ENCODE measurements at places on chromosomes 11 and 22.

GRCh38 chr11:76665172-76665571, 5.4 kb downstream of the LRRC32 start:
- DNase-seq = no peak

- DNase-seq = no peak
Observed at GRCh38 chr22:23752090-23752691, 1.3 kb upstream of the ZNF70 start.

GRCh38 chr22:45318558-45319323, 9.0 kb downstream of the FAM118A start:
- DNase-seq = peak; percentile 19

GRCh38 chr11:121132211-121132976, 31.4 kb downstream of the TECTA start:
- no peak for DNase-seq

- no peak for DNase-seq
Observed at GRCh38 chr22:47165338-47166032, 403.0 kb downstream of the TBC1D22A start.

DNA sequence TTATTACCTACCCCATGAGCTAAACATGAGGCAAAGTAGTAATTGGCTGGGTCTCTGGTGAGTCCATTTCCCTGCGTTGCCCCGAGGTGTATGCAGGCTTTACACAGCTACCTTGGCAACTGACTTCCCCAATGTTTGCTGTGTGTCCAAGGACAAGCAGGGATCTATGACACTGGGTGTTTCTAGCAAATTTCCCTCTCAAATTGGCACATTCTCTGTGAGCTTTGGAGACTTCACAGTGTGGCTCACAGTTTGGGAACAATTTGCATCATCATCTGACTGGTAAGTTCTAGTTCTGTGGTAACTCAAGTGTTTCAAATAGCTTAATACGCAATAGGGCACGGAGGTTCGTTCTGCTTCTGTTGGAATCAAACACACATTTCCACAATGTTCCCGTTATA, 12.5 kb downstream of the NNMT start:
- DNase-seq = no peak

GRCh38 chr22:50016988-50017700, 4.6 kb upstream of the IL17REL start:
- DNase-seq = peak; percentile 78

- peak; percentile 51 for DNase-seq
Observed at GRCh38 chr11:74019860-74020259, 11.0 kb upstream of the UCP3 start.

- DNase-seq = no peak
Observed at GRCh38 chr11:111500481-111500880, 11.7 kb downstream of the BTG4 start.

- peak; percentile 94 for DNase-seq
Observed at GRCh38 chr11:73376160-73376802, at the start of gene RELT. TSS of gene RELT (plus strand) at chr11:73376399. CDS start at chr11:73389137, 12,738 bp downstream.

- DNase-seq = no peak
Observed at GRCh38 chr22:38729946-38730345, 24.2 kb downstream of the GTPBP1 start.

- no peak for DNase-seq
Observed at GRCh38 chr22:24681236-24681635, 78.2 kb downstream of the GGT1 start.

- no peak for DNase-seq
Observed at GRCh38 chr11:128603003-128603696, 15.8 kb upstream of the ETS1 start.

- DNase-seq = no peak
Observed at GRCh38 chr11:76885390-76886097, 24.8 kb downstream of the ACER3 start.

GRCh38 chr11:108370990-108371389, 96.3 kb downstream of the C11orf65 start:
- DNase-seq = no peak

- DNase-seq = peak; percentile 49
Observed at GRCh38 chr11:67271541-67272284, 5.4 kb downstream of the GRK2 start.

GRCh38 chr11:80182901-80183300, 742.1 kb upstream of the TENM4 start:
- DNase-seq = no peak

DNA sequence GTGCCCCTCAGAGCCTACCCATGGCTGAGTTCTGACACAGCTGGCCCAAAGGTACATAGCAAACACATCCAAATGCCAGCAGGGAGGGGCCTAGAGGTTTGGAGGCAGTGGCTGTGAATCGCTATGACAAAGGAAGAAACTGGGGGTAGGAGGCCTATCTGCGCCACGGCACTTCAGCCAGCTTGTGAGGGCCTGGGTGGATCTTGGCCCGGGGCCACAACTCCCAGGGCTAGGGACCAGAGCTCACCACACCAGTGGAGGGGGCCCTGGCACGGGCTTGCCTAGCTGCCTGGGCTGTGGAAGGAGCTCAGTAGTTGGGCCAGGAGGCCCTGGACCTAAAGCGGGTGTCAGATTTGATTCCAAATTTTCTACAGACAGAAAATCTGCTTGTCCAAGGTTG, 9.4 kb upstream of the NAP1L4 start:
- DNase-seq = no peak

DNA sequence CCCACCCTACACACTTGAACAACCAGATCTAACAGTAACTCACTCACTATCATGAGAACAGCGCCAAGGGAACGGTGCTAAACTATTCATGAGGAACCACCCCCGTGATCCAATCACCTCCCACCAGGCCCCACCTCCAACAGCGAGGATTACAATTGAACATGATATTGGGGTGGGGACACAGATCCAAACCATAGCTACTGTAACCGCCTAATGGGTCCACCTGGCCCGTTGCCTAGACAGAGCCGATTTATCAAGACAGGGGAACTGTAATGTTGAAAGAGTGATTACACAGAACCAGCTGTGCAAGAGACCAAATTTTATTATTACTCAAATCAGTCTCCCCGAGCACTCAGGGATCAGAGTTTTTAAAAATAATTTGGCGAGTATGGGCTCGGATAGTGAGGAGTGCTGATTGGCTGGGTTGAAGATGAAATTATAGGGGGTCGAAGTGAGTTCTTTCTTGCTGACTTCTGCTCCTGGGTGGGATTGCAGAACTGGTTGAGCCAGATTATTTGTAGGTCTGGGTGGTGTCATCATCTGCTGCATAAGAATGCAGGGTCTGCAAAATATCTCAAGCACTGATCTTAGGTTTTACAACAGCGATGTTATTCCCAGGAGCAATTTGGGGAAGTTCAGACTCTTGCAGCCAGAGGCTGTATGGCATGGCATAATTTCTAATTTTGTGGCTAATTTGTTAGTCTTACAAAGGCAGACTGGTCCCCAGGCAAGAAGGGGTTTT, 17.9 kb upstream of the ZC3H12C start:
- DNase-seq = no peak

- no peak for DNase-seq
Observed at GRCh38 chr22:43298062-43298801, 44.9 kb downstream of the SCUBE1 start.

- no peak for DNase-seq
Observed at GRCh38 chr11:19952116-19952605, 208.1 kb downstream of the DBX1 start.

GRCh38 chr22:19991645-19992451, 24.8 kb downstream of the ARVCF start:
- DNase-seq = no peak

GRCh38 chr11:15893080-15893492, 463.3 kb downstream of the SOX6 start:
- no peak for DNase-seq

- DNase-seq = peak; percentile 59
Observed at GRCh38 chr11:47161134-47161854, 15.4 kb downstream of the ARFGAP2 start.

GRCh38 chr11:77436506-77436905, 37.4 kb downstream of the PAK1 start:
- DNase-seq = no peak

- DNase-seq = no peak
Observed at GRCh38 chr22:27388090-27388600, 413.4 kb downstream of the MN1 start.

- no peak for DNase-seq
Observed at GRCh38 chr11:47394050-47394321, 14.4 kb upstream of the SLC39A13 start.

DNA sequence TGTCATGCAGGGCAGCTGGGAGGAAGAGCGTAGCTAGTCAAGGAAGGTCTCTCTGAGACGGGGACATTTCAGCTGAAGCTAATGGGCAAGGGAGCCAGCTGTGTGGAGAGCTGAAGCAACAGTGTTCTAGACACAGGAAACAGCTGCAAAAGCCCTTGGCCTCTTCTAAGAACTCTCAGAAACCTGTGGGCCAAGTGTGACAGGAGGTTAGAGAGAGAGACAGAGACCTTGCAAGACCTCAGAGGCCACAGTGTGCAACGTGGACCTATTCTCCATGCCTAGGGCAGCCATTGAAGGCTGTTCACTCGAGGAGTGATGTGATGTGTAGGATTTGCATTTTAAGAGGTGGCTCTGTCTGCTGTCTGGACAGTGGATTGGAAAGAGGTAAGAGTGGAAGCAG, 48.7 kb upstream of the TNRC6B start:
- DNase-seq = no peak

DNA sequence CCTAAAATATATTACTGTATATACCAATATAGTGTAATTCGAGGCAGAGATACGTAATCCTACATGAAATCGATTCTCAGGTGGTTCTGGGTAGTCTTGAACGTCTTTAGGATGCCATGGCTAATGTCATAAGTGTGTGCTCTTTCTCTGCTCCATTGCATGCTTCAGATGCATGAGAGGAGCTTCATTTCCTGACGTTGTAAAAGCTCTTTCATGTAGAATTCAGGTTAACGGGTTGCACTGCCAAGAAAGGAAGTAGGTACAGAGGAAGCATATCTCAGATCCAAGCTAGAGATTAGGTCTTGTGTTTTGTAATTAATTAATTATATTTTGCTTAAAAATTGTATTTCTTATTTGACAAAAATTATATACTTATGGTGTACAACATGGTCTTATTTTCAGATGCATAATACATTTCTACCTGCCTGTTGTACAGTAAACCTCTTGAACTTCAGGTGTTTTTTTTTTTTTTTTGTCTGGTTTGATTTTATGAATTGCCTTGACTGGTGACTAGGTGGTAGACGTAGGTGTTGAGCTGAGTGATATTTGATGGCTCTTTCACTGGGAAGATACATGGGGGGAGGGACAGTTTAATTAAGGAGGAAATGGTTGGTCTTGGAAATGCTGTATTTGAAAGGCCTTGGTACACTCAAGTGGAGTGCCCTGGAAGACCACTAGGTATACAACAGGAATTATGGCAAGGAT, 9.3 kb downstream of the NUP50 start:
- no peak for DNase-seq

GRCh38 chr11:64632237-64632636, 41.2 kb downstream of the SLC22A12 start:
- DNase-seq = no peak

DNA sequence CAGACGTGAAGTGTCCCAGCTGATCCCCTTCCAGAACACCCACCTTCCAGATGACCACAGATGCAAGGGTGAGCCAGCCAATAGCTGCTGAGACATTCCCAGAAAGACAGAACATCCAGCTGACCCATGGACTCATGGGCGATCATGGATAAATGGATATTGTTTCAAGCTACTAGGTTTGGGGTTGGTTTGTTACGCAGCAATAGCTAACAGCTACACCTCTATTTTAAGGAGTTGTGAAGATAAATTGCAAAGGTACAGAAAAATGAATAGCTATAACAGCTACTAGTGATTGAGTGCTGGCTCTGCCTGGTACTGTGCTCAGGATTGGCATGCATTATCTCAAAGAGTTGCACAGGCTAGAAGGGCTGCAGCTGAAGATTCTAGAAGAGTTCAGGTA, 122.5 kb downstream of the MIAT start:
- no peak for DNase-seq

- DNase-seq = no peak
Observed at GRCh38 chr11:66823700-66824099, 19.5 kb upstream of the RCE1 start.
